Left cardiac atrium (tissue), 4 donors: ENCODE measurements at places on chromosomes 2 and 18. TPM values are rescaled to one million over a fixed set of nuclear protein-coding genes. Genes with fewer than 3 reads are reported as not detected.

GRCh38 chr18:49111191-49111988, 160.6 kb upstream of the SMAD7 start:
- no peak for DNase-seq

DNA sequence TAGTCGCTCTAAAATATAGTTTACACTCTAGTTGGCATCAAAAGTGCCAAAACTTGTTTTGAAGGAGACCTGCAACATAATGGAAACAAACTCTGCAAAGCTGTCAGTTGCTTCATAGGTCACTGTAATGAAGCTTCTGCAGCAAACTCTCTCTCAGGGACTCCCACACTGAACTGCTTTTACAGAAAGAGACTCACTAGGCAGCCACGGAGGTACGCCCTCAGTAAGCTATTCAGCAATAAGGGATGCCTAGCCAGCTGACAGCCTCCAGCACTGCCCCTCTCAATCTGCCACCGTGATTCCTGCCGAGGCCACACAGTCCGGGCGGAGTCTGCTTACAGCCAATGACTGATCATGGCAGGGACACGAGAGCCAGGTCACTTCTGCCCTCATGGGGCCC, 51.1 kb downstream of the COLEC12 start:
- peak; percentile 28 for DNase-seq

DNA sequence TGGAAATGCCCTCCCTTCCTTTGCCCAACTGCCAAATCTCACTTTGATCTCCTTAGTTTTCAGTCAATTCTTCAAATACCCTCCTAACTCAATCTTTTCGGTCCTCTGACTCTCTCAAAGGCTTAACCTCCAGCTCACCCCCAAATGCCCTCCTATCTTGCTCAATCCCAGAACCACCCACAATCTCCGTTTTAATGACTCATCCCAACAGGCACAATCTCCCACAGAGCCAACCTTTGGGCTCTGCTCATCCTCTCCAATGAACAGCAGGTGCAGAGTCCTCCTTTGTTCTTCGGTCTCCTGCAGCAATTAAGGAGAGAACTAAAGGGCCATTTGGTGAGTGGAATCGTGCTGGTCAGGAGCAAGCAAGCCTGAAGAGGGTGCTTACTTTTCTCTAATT, 366.1 kb upstream of the CRIM1 start:
- no peak for DNase-seq

Gene CCBE1
- 1.2 TPM for total RNA-seq

DNA sequence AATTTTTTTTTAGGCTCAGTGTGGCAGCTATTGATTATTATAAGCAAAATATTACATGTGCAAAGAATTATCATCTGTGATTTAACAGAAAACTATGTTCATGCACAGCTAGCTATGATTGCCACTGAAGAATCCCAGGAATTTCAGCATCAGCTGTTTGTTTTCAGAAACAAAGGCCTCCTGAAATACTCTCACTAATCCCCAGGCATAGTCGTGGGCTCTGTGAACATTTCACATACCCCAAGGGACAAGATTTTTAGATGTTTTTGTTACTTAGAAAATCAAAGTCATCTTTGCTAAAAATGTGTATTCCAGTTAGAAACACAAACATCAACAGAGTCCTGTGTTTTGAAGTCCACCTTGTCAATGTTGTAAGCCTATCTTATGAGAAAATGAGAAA, 156.1 kb downstream of the MYO1B start:
- no peak for DNase-seq

GRCh38 chr2:125424266-125424785, 1231.6 kb upstream of the GYPC start:
- no peak for DNase-seq

Gene LCT
- not detected for total RNA-seq

Gene EFEMP1
- 261 TPM for total RNA-seq

DNA sequence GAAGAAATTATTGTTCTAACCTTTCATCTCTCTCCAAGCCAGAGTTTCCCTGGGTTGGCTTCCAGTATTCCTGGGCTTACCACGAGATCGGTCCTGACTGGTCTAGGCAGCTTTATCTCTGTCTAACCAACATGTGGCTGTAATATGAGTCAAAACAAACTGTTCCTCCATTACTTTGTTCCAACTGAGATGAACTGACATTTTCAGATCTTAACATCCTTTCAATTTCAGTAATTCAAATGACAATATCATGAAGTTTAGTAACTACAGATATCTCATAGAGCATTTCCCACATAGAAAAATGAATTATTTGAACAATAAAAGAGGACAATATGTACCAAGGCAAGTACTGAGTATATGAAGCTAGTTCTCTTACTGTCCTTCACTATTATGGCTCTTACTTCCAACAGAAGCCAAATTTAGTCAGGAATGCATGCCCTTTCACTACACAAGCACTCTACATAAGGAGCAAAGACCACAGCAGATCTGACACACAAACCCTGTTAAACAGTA, 15.5 kb downstream of the SLC25A12 start:
- DNase-seq = no peak

DNA sequence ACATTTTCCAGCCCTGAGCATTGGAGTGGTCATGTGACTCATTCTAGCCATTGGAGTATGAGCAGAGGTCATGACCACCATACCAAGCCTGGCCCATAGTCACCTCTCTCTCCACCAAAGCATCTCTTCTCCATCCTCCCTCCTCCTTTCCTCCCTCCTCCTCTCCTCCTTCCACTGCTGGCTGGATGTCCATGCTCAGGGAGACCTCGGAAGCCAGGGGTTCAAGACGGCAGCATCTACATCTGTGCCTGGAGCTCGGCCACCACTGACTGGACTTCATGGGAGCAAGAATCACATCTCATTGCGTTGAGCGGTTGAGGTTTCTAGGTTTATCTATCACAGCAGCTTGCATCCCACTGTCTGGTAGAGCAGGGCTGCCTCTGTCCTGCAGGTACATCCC, 252.4 kb downstream of the NDUFA10 start:
- DNase-seq = no peak

Gene L3MBTL4
- 15.1 TPM for total RNA-seq

Gene ARHGEF33
- 0.44 TPM for total RNA-seq

GRCh38 chr18:23703057-23703986, 14.1 kb downstream of the LAMA3 start:
- no peak for DNase-seq

Gene GALR1
- total RNA-seq = 0.06 TPM

Gene RAPGEF4
- total RNA-seq = 12.9 TPM

Gene RAB27B
- 0.16 TPM for total RNA-seq

GRCh38 chr2:139477618-139478017, 697.4 kb upstream of the NXPH2 start:
- DNase-seq = no peak

DNA sequence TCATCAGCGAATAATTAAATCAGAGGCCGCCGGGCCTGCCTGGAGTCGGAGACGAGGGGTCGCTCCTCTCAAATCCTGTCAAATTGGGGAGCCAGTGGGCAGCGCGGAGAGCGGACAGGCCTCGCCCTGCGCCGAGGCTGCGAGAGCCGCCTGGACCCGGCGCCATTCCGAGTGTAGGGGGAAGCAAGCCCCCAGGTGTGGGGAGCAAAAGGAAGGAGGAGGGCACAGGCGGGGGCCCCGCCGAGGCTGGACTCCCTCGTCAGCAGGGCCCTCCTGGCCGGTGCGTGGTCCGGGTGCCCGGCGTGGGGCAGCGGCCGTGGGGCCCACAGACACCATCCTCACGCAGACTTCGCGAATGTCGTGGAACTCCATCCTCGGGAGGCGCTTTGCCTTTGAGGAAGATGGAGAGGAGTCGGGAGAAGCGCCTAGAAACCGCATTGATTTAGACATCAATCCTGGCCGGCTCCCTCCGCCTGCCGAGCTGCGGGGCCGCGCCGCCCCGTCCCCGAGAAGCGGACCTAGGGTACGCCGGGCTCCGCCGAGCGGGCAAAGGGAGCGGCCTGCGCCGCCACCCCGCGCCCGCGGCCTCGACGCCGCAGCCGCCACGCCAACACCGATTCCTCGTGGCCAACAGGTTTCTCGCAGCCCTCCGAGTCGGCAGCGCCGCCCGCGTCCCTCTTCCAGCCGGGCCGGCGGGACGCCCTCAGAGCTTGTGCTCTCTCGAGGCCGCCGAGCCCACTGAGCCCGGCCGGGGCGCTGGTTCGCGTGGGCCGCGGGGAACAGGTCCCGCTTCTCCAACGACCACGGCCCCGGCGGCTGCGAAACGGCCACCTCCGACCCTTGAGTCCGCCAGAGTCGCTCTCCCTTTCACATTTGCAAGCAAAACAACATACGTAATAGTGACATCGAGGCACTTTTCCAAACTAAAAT, 6.7 kb upstream of the ONECUT2 start:
- no peak for DNase-seq

Gene SLC9A4
- not detected for total RNA-seq

- DNase-seq = no peak
Measured at GRCh38 chr2:59532808-59533207, 1020.6 kb downstream of the BCL11A start.

Gene MC5R
- total RNA-seq = not detected
